ENCODE measurements at places on chromosomes 3 and 15. TPM values are rescaled to one million over a fixed set of nuclear protein-coding genes. Genes with fewer than 3 reads are reported as not detected.
A peak's percentile ranks its signal among the peaks of the same experiment; 100 is the strongest.

TATDN2 gene
- 25.3 TPM for polyA plus RNA-seq

GRM7 gene
- 0.85 TPM for polyA plus RNA-seq

FAM3D gene
- not detected for polyA plus RNA-seq

FES gene
- 25.6 TPM for polyA plus RNA-seq

GOLGA8O gene
- polyA plus RNA-seq, result 7.7 TPM

RTP3 gene
- polyA plus RNA-seq, result not detected

PXYLP1 gene
- polyA plus RNA-seq, result 6.5 TPM

EXD1 gene
- not detected for polyA plus RNA-seq

GRCh38 chr3:149908424-149908957, 62.2 kb downstream of the PFN2 start:
- H3K27me3 ChIP-seq, result no peaks in the 10 kb centered on the region
- no peak overlapping the region for H3K4me3 ChIP-seq
- no peaks in the 10 kb centered on the region for H3K36me3 ChIP-seq
- peak overlapping the region; percentile 48 for H3K27ac ChIP-seq

DNA sequence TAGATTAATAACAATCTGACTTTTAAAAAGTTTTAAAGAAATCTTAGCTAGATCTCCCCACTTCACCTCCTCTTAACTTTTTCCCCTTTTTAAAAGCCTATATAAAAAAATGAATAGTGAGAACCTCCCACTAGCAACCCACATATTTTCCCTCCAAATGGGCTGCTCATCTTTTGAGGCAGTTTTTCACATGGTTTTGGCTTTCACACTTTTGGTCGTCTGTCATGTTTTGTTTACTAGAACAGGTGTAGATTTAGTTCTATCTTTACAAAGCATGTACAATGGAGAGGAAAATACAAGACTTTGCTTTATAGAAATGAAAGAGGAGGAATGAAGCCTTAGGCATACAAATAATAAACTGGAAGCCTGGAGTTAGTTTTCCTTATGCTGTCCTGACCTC, 126.7 kb upstream of the EOMES start:
- H3K4me1 ChIP-seq, result no peaks in the 10 kb centered on the region
- H3K27ac ChIP-seq, result no peak overlapping the region
- H3K27me3 ChIP-seq, result no peaks in the 10 kb centered on the region
- H3K36me3 ChIP-seq, result no peaks in the 10 kb centered on the region
- no peak overlapping the region for H3K4me3 ChIP-seq
- no peak for DNase-seq

DNA sequence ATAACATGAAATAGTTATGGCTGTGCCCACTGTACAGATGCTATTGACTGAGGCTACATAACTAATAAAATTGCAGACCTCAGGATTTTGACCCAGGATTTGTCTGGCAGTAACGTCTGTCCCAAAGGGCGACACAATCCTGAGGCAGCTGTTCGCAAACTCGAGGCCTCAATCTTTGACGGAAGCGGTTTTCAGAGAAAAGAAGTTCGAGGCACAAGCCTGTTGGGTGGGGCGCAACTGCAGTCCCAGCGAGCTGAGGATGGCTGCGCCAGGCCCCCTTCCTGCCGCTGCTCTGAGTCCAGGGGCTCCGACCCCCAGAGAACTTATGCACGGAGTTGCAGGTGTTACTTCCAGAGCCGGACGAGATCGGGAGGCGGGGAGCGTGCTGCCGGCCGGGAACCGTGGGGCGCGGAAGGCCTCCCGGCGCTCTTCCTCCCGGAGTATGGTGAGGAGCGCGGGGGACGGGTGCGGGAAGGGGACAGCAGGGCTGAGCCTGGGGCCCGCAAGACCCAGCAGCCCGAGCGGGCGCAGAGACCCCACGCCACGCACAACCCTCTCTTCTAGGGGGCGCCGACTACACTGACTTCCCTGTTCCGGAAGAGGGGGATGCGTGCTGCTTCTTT, at the start of gene PARP15:
PARP15 (plus strand) TSS at position 242 of the 623 bp plus-strand sequence; CDS start at position 260, 18 bp downstream.
- H3K27me3 ChIP-seq, result no peaks in the 10 kb centered on the region
- H3K4me3 ChIP-seq, result peak within 1 kb of the TSS; percentile 46

DNA sequence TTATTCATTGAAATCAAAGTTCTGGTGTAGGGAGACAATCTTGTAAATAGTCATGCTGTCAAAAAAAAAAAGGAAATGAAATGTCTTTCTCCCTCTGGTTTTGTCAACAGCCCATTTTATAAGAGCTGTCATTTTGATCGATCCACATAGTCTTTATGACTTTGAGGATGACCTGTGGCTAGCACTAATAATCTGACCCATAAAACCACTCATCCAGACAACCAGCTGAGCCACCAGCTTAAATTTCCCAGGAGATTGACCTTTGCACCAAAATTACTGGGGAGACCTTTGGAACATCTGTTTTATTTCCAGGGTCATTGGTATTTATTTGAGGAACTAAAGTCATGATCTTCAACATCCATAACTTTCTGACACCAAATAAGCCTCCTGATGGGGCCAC, 98.5 kb upstream of the MME start:
- H3K4me3 ChIP-seq, result no peak overlapping the region
- DNase-seq, result no peak
- H3K4me1 ChIP-seq, result no peaks in the 10 kb centered on the region
- no peaks in the 10 kb centered on the region for H3K27me3 ChIP-seq
- no peak overlapping the region for H3K27ac ChIP-seq

- no peak overlapping the region for H3K4me3 ChIP-seq
- H3K27ac ChIP-seq, result no peak overlapping the region
- H3K27me3 ChIP-seq, result no peaks in the 10 kb centered on the region
- DNase-seq, result no peak
- no peaks in the 10 kb centered on the region for H3K4me1 ChIP-seq
Observed at GRCh38 chr15:77851691-77852090, 219.0 kb upstream of the LINGO1 start.

GRCh38 chr15:40064231-40064894, 25.4 kb upstream of the SRP14 start:
- peaks cover 8% of the 10 kb centered on the region for H3K4me1 ChIP-seq
- H3K36me3 ChIP-seq, result no peaks in the 10 kb centered on the region
- no peak for DNase-seq
- no peak overlapping the region for H3K27ac ChIP-seq

DNA sequence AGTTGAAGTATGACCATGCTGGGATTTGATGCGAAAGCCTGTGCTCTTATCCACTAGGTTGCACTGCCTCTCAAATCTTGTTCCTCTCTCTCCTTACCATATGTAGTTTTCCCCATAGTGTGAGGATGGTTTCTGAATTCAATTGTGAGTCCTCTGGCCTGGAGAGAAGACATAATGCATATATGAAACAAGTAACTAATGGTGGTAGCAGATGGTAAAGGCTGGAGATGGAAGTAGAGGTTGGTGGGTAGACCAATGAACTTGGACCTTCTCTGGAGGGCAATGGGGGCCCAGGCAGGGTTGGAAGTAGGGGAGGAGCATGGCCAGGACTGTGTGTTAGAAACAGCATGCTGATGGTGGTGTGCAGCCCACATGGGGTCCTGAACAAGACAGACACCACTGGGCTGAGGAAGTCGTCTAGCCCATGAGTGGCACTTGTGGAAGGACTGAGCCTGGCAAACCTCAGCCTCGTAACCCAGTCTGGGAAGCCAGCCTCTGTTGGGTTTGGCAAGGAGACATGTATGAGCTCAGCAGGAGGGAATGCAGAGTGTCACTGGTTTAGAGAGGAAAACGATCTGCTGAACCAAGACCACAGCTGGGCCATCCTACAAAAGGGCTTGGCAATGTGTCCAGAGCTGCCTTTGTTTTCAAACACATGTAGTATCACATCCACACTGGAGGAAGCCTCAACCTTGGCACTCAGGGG, 18.5 kb upstream of the LMCD1 start:
- peak; percentile 78 for DNase-seq
- no peak overlapping the region for H3K4me3 ChIP-seq
- no peaks in the 10 kb centered on the region for H3K27me3 ChIP-seq
- H3K4me1 ChIP-seq, result peaks cover 13% of the 10 kb centered on the region

- H3K36me3 ChIP-seq, result no peaks in the 10 kb centered on the region
- DNase-seq, result no peak
- peaks cover 2% of the 10 kb centered on the region for H3K4me1 ChIP-seq
- H3K27me3 ChIP-seq, result no peaks in the 10 kb centered on the region
- H3K27ac ChIP-seq, result no peak overlapping the region
Observed at GRCh38 chr3:143236226-143236964, 116.8 kb downstream of the CHST2 start.

GRCh38 chr3:64067506-64068346, 44.4 kb upstream of the PSMD6 start:
- H3K27me3 ChIP-seq, result no peaks in the 10 kb centered on the region
- no peak for DNase-seq
- H3K27ac ChIP-seq, result no peak overlapping the region
- H3K4me1 ChIP-seq, result no peaks in the 10 kb centered on the region
- H3K4me3 ChIP-seq, result no peak overlapping the region
- H3K36me3 ChIP-seq, result no peaks in the 10 kb centered on the region

DNA sequence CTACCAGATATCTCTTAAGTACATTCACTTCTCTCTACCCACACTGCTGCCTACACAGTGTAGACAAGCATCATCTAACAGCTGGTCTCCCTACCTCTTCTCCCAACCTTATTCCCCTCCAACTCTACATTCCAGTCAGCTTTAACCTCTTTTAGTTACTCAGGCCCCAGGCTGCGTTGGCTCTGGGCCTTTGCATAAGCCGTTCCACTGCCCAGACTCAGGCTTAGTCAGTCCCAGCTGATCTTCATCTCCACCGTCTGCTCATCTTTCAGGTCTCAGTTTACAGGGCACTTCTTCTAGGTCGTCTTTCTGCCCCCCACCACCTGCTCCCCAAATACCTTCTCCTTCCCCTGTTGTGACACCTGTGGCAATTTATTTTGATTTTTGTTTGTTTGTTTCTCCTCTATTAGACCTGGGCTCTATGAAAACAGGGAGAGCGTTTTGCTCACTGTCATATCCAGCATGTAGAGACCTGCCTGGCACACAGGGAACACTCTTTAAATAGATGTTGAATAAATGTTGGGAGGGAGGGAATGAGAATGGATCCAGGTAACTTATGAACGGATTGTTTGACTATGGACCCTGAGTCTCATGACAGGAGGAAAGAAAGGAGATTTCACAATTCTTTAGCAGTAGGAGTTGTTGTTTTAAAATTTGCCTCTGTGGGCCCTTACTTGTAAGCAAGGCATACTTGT, 11.1 kb downstream of the SLC27A2 start:
- H3K27me3 ChIP-seq, result no peaks in the 10 kb centered on the region
- no peaks in the 10 kb centered on the region for H3K36me3 ChIP-seq
- DNase-seq, result no peak
- H3K27ac ChIP-seq, result no peak overlapping the region
- H3K4me3 ChIP-seq, result no peak overlapping the region

- DNase-seq, result no peak
- H3K27ac ChIP-seq, result no peak overlapping the region
- no peaks in the 10 kb centered on the region for H3K36me3 ChIP-seq
- no peaks in the 10 kb centered on the region for H3K4me1 ChIP-seq
- no peak overlapping the region for H3K4me3 ChIP-seq
Observed at GRCh38 chr3:20125897-20126296, 60.1 kb downstream of the SGO1 start.

- no peaks in the 10 kb centered on the region for H3K36me3 ChIP-seq
- no peaks in the 10 kb centered on the region for H3K4me1 ChIP-seq
- no peak overlapping the region for H3K27ac ChIP-seq
- no peak overlapping the region for H3K4me3 ChIP-seq
Observed at GRCh38 chr15:98555173-98555515, 93.2 kb upstream of the IGF1R start.

- no peak for DNase-seq
- H3K27ac ChIP-seq, result peak overlapping the region; percentile 100
- H3K4me1 ChIP-seq, result peaks cover 3% of the 10 kb centered on the region
Observed at GRCh38 chr3:56681984-56682461, 1.0 kb downstream of the TASOR start.

DNA sequence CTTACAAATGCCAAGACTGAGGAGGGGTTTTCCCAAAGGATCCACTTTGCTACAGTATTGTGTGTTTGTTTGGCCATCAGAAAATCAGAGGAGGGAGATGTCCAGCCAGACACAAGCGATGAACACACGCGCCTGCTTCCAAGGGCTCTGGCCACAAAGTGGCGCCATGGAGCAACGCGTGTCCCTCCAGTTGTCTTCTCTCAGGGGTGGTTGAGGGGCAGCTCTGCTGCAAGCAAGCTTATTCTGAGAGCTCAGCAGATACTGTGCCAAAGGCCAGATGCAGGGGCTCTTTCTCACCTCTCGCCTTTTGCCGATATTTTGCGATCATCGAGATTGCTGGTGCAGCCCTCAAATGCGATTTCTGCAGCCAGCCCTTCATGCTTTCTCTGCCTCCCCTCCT, 88.9 kb upstream of the OSBPL11 start:
- no peak overlapping the region for H3K4me3 ChIP-seq
- DNase-seq, result peak; percentile 63
- no peaks in the 10 kb centered on the region for H3K36me3 ChIP-seq
- H3K27ac ChIP-seq, result no peak overlapping the region
- H3K27me3 ChIP-seq, result no peaks in the 10 kb centered on the region

DNA sequence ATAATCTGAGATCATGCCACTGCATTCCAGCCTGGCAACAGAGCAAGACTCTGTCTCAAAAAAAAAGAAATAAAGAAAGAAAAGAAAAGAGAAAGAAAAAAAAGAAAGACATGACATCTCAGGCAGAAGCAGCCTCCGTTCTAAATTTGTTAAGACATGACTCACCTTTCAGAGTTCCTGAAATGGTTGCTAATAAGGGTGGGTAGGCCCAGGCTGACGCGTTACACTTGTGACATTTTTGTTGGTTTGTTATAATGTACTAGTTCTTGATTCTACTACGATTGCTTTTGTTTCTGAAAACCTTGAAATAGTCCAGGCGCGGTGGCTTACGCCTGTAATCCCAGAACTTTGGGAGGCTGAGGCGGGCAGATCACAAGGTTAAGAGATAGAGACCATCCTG, 21.0 kb downstream of the SLC25A20 start:
- H3K36me3 ChIP-seq, result no peaks in the 10 kb centered on the region
- H3K4me3 ChIP-seq, result no peak overlapping the region
- no peaks in the 10 kb centered on the region for H3K27me3 ChIP-seq
- no peaks in the 10 kb centered on the region for H3K4me1 ChIP-seq
- DNase-seq, result no peak
- no peak overlapping the region for H3K27ac ChIP-seq

DNA sequence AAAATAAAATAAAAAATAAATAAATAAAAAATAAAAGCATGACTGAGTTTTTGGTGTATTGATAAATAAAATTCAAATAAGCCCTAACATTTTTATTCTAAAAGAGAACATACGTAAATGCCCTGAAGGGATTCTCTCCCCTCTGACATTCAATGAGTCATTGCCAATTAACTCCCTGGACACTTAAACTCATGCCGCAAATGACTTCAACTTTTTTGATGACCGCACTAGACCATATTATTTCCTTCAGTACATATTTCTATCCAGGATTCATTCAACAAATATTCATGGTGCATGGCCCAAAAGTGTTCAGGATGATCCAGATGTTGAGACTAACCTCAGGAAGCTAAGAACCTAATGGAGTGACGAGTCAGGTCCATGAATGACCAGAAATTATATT, 195.9 kb upstream of the LRRN1 start:
- H3K4me1 ChIP-seq, result no peaks in the 10 kb centered on the region
- no peaks in the 10 kb centered on the region for H3K36me3 ChIP-seq
- no peak overlapping the region for H3K4me3 ChIP-seq
- no peak overlapping the region for H3K27ac ChIP-seq

GRCh38 chr15:69793431-69793780, 304.3 kb downstream of the TLE3 start:
- peaks cover 7% of the 10 kb centered on the region for H3K4me1 ChIP-seq
- H3K27me3 ChIP-seq, result no peaks in the 10 kb centered on the region
- no peaks in the 10 kb centered on the region for H3K36me3 ChIP-seq
- no peak overlapping the region for H3K27ac ChIP-seq
- no peak for DNase-seq

- H3K4me1 ChIP-seq, result peaks cover 4% of the 10 kb centered on the region
- no peak for DNase-seq
- H3K27me3 ChIP-seq, result no peaks in the 10 kb centered on the region
- H3K4me3 ChIP-seq, result no peak overlapping the region
Observed at GRCh38 chr15:90660195-90660998, 56.7 kb upstream of the BLM start.

Data from ovary (tissue), 10 donors.